Activated T-helper 1 cell treated with anti-CD3 and anti-CD28 coated beads, Interleukin-2, amount 50 U/mL, for 16 hours (primary cell): ENCODE measurements at places on chromosomes 1 and 21.

GRCh38 chr21:30058928-30059327, 107.7 kb downstream of the CLDN17 start:
- DNase-seq = no peak

GRCh38 chr1:52976183-52977035, 49.3 kb downstream of the SCP2 start:
- no peak for DNase-seq

GRCh38 chr1:182170891-182171461, 109.5 kb upstream of the ZNF648 start:
- DNase-seq = no peak

DNA sequence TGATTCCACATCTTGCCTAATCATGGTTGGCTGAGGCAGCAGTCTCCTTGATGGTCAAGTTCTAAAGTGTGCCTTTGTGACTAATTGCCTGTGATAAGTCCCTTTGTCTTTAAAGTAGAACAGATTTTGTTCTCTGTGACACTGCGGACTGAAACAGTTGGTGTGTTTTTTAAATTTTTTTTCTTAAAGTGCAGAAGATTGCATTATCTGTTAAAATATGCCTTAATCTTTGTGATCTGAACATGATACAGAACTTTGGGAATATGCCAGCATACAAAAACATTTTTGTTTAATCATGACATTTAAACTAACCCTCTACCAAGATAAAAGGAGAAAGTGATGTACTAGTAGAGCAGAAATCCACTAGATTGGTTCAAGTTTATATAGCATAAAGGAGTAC, 1260.6 kb upstream of the ADGRL2 start:
- no peak for DNase-seq

GRCh38 chr21:35135481-35135880, 86.4 kb upstream of the RUNX1 start:
- DNase-seq = no peak

GRCh38 chr1:59116920-59117542, 179.9 kb upstream of the FGGY start:
- no peak for DNase-seq

DNA sequence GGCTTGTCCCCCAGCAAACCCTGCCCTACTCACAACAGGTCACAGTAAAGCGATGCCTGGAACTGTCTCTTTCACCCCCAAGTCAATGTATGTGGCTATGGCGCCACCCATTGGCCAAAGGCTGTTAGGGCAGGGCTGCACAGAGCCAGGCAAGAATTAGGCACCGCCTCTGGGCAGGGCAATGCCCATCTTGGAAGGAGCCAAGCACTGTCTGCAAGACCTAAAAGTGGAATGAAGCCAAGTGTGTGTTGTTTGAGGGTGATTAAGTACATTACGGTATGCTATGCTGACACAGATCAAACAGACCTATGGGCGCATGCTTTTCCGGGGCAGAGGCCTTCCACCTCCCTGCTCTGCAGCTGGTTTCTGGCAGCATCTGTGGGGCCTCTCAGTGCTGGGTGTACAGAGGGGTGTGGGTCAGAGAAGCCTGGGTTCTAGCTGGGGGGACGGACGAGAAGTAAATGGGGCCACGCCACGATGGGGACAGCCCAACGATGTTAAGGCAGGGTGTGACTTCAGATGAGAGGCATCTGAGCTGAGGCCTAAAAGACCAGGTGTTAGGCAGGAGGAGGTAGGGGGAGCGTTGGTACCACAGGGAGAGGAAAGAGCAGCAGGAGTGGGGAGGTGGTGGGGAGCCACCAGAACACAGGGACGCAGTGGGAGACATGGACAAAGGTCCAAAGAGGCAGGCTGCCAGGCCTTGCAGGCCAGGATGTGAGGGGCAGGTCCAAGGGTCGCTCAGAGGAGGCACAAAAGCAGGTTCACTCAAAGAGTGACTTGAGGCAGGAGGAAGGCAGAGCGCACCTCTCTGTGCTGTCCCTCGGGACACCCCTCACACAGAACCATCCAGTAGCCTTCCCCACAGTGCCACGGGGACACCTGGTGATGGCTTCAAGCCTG, 49.8 kb downstream of the ACOT7 start:
- peak; percentile 22 for DNase-seq

- peak; percentile 43 for DNase-seq
These were observed 15.9 kb downstream of the TMEM63A start for GRCh38 chr1:225866061-225866837.

DNA sequence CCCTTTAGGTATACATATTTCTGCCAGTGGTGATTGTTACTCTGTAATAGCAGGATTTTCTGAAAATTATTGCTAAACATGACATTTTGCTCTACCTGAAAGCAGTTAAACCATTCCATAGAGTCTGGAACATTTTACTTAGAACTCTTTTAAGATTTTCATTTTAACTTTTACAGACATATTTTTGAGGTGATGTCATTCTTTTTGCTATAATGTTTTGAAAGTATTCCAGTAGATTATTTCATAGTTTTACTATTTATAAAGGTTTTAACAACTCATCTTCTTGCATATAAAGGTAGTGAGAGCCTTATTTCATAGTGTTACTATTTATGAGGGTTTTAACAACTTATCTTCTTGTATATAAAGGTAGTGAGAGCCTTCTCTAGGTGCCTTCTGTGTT, 42.9 kb downstream of the PTBP2 start:
- DNase-seq = no peak

GRCh38 chr1:31084782-31085569, 19.5 kb upstream of the PUM1 start:
- DNase-seq = no peak

- DNase-seq = no peak
These were observed 94.7 kb upstream of the SMYD2 start for GRCh38 chr1:214186103-214186824.

- DNase-seq = no peak
These were observed 28.1 kb downstream of the A3GALT2 start for GRCh38 chr1:33292726-33293340.

DNA sequence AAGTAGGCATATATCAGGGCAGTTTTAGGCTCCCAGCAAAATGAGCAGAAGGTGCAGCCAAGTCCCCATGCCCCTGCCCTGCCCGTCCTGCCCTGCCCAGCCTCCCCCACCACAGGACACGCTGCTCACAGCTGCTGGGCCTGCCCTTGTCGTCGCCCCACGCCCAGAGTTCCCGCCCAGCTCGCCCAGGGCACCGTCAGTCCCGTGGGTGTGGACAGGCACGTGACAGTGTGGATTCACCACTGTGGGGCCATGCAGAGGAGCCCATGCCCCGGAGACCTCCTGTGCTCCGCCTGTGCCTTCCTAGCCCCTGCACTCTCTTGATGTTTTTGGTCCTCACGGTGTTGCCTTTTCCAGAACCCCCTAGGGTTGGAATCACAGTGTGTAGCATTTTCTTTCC, 7.0 kb downstream of the FAAP20 start:
- DNase-seq = no peak

- DNase-seq = no peak
These were observed 3.2 kb upstream of the TAL1 start for GRCh38 chr1:47235241-47235681.

DNA sequence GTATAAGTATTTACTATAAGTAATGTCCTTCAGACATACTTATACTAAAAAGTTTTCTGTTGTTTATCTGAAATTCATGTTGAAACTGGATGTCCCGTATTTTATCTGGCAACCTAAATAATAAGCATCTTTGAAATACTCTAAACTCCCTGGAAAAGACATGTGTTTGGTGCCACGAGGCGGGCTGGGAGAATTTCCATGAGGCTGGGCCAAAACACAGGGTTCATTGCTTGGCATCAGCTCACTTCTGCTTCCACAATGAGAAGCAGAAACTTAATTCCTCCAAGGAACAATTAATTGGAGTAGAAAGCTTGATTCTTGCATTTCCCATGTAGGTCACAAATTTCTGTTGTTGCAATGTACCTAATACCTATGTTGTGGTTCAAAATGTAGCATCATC, 110.2 kb downstream of the PSMG1 start:
- DNase-seq = no peak

DNA sequence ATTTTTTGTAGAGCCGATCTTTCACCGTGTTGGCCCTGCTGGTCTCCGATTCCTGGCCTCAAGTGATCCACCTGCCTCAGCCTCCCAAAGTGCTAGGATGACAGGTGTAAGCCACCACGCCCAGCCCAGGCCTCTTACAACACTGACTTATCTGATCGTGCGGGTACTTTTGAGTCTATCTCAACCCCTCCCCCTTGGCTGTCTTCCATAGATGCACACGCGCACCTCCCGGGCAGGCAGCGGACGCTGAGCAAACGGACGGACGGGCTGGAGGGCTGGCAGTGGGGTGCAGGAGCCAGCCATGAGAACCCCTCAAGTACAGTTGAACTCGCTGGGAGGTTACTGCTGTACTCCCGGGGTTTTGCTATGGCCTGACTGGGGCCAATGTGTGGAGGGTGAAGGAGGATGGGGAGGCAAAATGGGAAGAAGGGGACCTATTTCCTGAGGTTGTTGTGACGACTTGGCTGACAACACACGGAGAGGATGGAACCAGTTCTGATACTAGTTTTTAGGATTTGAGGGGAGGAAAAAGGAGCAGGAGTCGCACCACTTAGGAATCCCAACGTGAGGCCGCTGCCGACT, 959 bp downstream of the CD58 start:
- DNase-seq = peak; percentile 20

GRCh38 chr1:176876966-176877515, 287.5 kb downstream of the ASTN1 start:
- no peak for DNase-seq

- DNase-seq = no peak
These were observed 45.0 kb upstream of the SLC35F3 start for GRCh38 chr1:233859446-233859845.

GRCh38 chr1:11537854-11538591, 59.1 kb downstream of the DISP3 start:
- DNase-seq = no peak
